Endothelial cell of umbilical vein (primary cell): ENCODE measurements at places on chromosomes 1 and 21. TPM values are rescaled to one million over a fixed set of nuclear protein-coding genes. Genes with fewer than 3 reads are reported as not detected.

DNA sequence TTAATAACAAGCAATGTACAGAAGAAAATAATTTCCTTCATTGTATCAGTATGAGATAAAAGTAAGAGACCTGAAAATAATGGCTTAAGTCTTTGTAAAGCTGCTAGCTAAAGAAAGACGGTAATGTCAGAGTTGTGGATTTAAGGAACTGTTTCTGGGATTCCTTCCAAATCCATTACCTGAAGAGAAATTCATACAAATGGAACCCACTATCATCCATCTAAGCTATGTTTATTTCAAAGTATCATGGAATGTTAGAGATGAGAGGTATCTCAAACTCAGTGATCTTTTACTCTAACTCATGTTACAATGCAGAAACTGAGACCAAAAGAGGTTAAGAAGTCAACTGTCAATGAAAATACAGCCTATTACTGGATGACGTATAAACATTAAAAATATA lies 197.7 kb downstream of the DENND1B start:
- no peak for DNase-seq

DNA sequence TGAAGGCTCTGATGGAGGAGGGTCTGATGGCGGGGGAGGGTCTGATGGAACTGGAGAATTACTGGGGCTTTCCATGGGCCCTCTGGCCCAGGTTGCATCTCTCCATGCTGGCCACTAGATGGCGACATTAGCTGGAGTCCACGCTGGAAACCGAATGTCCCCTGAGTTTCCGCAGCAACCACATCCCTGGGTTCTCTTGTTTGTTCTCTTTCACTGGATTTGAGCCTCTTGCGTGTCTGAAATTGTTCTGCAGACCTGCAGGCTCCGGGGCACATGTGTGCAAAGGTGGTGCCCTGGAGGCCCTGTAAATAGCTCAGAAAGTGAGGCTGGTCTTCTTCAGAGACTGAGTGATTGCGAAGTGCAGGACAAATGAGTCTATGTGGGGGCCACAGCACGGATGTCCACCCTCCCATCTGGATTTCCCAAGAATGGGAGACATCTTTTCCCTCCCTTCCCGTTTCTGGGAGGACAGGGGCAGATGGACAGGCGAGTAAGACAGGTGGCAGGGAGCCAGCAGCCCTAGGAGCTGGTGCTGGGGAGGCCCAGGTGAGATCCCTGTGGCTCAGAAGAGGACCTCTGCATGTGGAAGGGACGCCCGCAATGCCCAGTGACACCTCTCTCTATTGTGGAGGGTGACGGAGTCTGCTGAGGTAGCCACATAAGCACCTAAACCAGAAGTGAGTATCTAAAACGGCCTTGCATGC lies 73.2 kb upstream of the ABCG1 start:
- peak; percentile 42 for DNase-seq

Gene COL11A1
- not detected in 2 replicates for total RNA-seq

- no peak for DNase-seq
These were observed 136.9 kb downstream of the DISC1 start for GRCh38 chr1:231763456-231763855.

- no peak for DNase-seq
These were observed 91.0 kb downstream of the SIPA1L2 start for GRCh38 chr1:232538943-232539302.

GRCh38 chr1:83889707-83890106 lies 109.2 kb downstream of the TTLL7 start:
- DNase-seq: peak; percentile 57
